ENCODE measurements at places on chromosomes 16 and 17.

DNA sequence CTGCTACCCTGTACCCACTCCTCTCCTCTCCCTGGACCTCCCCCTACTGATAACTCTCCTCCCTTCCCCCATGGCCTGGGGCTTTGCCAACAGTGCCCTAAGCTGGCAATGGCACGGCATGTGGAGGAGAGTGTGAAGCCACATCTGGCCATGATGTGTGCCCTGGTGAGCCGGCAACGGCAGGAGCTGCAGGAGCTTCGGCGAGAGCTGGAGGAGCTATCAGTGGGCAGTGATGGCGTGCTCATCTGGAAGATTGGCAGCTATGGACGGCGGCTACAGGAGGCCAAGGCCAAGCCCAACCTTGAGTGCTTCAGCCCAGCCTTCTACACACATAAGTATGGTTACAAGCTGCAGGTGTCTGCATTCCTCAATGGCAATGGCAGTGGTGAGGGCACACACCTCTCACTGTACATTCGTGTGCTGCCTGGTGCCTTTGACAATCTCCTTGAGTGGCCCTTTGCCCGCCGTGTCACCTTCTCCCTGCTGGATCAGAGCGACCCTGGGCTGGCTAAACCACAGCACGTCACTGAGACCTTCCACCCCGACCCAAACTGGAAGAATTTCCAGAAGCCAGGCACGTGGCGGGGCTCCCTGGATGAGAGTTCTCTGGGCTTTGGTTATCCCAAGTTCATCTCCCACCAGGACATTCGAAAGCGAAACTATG, 5.2 kb downstream of the TRAF4 start:
- no peak for DNase-seq

DNA sequence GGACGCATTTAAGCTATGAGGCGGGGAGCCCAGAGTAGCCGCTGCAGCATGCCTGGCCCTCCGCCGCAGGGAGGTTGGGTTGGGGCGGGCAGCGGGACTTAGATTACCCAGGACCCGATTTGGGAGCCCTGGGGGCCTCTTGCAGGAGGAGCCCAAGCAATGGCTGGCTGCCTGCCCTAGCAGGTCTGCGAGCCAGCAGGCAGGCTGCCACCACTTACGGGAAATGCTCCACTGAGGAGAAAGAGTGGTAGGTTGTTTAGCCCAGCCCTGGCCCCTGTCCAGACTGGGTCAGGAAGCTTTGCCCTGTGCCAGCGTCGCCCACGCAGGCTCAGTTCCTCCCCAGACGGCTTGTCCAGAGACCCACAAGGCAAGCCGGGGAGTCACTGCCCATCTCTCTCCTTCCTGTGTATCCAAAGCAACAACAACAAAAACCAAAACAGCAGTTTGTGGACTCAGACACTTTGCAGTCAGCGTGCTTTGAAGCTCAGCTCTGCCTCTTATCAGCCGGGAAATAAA, 10.3 kb upstream of the TVP23A start:
- DNase-seq: no peak

DNA sequence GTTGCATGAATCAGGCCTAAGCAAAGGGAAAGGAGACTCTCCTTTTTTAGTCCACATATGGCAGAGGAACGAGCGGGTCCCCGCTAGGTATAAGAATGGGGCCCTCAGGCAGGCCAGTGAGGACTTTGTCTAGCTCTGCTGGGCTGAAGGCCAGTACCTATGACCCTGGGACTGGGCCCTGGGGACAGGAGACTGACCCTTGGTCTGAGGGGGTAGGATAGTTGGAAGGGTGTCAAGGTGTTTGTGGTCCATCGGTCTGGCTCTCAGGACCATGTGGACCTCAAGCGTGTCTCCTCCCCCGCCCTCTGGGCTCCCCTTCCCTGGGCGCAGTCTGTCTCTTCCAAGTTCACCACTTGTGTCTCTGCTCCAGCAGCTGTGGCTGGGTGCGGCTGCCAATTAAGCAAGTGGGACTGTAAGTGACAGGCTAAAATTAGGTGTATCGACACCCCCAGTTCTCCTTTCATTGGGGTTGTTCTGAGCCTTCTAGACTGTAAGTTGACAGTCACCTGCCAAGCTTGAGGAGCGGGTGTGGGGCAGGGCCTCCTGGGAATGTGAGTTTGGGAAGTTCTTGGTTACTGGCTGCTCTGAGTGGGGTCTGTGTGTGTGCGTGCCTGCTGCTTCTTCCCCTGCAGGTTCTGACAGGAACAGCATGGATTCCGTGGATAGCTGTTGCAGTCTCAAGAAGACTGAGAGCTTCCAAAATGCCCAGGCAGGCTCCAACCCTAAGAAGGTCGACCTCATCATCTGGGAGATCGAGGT, 24.5 kb downstream of the AKAP1 start:
- DNase-seq: no peak

DNA sequence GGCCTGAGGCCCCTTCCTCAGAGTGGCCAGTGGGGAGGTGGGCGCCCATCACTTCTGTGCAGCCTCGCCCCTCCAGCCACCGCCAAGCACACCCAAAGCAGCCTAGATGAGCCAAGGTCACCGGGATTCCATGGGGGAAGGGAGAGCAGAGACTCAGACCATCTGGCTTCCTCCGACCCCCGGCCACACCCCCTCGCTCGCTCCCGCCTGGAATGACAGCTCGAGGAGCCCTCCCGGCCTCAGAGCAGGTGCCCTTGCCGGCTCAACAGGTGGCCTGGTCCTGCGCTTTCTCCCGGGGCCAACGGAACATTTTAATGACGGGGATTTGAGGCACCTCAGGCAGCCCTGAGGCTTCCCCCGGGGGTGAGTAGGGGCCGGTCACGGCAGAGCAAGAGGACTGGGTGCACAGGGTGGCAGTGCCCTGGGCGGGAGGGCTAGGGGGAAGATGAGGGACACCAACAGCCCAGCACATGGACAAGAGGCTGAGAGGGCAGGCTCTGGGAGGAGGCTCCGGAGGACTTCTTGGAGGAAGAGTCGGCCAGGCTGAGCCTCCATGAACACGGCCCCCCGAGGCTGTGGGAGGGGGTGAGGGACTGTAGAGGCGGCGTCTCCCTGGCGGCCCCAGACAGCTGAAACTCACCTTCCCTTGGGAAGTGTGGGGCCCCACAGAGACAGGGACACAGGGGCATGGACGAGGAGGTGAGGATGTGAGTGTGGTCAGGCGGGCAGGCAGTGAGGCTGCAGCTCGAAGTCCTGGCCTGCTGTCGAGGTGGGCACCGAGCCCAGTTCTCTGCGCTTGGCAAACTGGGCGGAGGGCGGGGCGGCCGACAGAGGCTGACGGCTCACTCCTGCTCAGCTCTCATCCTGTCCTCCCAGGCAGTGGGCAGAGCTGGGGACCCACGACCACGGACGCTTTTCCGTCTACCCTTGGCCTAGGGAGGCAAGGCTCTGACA, 12.5 kb upstream of the C1QTNF8 start:
- DNase-seq: no peak

GRCh38 chr17:17769869-17770631, 66.7 kb downstream of the SREBF1 start:
- no peak for DNase-seq

GRCh38 chr17:38410201-38410600, 18.1 kb upstream of the ARHGAP23 start:
- DNase-seq: no peak

- no peak for DNase-seq
These were observed 47.0 kb downstream of the COTL1 start for GRCh38 chr16:84570739-84571403.

DNA sequence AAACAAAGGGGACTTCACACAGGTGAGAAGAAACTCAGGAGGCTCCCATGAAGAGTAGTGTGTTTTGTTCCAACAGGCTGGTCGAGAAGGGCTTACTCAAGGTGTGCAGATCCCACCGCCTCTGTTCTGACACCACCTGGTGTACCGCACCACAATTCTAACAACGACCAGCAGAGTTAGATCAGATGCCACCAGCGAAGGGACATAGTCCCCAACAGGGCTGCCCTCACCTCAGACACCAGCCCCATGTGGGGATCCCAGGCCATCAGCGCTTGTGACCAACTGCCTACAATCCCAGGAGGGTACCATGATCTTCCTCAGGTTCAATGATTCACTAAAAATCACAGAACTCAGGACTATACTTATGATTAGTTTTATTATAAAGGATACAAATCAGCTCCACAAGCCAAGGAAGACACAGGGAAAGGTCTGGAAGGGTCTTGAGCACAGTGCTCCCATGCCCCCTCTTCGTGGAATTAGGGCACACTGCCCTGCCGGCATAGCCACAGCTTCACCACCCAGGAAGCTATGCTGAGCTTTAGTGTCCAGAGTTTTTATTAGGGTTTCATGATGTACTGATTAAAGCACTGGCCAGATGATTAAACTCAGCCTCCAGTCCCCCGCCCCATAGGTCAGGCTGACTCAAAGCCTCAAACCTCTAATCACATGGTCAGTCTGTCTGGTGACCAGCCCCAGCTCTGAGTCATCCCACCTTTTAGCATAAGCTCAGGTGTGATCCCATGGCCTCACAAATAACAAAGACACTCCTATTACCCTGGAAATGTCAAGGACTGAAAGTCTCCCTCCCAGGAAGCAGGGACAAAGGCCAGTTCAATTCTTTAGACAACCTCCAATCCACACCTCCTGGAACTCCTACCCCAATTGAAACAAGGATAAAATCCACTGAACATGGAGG, 26.0 kb downstream of the TRIM25 start:
- DNase-seq: no peak

DNA sequence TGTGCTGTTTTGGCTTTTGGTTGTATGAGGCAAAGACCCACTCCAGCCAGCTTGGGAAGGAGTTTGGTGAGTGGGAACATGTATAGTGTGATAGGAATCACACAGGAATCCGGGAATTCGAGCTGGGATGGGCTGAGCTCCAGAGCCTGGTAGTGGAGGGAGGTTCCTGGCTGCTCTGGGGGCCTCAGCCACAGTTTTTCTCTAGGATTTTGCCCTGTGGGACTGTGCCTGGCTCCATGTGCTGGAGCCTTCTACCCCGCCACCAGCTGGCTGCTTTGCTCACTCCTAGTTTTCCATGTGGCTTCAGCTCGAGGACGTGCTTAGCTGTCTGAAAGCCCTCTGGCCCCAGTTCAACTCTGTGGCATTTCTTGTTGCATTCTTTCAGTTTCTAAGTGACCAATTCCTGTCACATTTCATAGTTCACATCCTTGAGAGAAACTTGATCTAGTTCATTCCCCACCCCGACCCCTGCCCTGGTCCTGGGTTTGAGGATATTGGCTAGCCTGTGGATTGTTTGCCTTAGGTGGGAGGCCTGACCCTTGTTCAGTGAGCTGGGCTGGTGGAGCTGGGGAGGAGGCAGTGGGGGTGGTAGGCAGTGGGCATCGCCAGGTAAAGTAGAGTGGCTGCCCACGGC, 5.0 kb downstream of the SEC14L1 start:
- DNase-seq: no peak

DNA sequence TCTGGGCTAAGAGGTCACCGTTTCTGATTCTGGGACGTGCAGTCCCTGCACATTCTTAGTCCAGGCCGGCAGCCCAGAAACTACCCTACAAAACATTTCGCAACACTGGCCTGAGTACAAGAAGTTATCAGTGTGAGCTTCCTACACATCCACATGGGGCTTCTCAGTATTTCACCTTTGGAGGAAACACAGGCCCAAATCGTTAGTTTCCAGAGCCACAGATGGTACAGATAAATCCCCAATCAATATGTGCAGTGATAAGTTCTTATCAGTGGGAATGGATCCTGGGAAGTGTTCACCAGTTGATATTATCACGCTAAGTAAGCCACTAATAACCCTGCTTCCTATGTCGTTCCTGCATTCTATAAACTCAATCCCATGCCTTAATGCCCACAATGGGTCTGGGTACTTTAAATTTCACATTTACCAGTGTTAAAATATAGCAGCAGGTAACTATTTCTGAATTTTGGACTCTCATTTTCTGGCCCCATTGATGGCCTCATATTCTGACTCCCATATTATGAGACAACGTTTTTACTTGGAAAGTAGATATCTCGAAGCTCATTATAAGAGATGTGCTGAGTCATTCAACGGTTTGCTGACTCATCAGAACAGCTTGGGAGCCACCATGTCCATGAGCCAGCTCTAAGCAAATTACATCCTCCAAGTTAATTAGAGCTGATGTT, 370.2 kb upstream of the MAF start:
- no peak for DNase-seq

DNA sequence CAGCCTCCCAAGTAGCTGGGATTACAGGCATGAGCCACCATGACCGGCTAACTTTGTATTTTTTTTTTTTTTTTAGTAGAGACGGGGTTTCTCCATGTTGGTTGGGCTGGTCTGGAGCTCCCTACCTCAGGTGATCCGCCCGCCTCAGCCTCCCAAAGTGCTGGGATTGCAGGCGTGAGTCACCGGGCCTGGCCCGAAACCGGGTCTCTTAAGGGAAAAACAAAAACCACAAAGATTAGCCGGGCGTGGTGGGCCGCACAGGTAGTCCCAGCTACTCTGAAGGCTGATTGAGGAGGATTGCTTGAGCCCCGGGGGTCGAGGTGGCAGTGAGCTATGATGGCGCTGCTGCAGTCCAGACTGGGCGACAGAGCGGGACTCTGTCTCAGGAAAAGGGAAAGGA, 19.9 kb upstream of the RBL2 start:
- no peak for DNase-seq

DNA sequence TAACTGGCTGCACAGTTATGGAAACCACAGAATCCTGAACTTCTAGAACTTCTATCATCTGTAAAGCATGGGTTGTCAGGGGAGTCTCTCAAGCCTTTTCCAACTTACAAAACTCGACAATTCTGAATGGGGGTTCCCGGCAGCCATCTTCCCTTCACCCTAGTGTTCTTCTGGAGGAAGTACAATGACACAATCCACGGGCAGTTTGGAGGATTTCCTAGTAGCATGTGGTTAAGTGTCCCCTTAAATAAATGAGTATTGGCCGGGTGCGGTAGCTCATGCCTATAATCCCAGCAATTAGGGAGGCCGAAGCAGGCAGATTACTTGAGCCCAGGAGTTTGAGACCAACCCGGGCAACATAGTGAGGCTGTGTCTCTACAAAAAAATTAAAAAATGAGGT, 2.1 kb downstream of the SLC16A6 start:
- no peak for DNase-seq

DNA sequence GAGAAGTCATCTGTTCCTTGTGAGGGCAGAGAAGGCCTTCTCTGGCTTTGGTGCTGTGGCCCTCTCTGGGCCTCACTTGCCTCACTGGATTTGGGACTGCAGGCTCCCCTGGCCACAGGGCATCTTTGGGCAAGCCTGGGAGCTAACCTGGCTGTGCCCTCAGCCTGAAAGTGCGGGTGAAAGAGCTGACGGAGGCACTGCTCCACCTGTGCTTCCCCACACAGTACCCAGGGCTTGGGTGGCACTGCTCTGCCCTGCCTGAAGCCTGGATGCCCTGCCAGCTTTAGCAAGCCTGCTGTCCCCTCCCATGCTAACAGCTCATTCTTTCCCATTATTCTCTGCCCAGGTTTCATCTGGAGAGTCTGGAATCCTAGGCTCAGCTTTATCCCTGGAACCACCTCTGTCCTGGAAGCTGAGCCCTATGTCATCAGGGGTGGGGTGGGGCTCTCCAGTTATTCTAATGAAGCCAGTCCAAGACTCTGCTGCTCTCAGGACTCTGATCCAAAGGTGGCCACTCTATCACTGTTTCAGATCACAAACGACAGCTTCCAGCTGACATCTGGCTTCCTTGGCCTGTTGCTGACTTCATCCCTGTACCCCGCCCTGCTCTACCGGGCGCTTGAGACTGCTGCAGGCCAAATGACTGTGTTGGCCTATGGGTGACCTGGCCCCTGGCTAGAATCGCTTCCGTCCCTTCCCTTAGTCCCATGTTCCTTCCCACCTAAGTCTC, 29.3 kb downstream of the HIC1 start:
- no peak for DNase-seq

- no peak for DNase-seq
These were observed 214.2 kb upstream of the GSE1 start for GRCh38 chr16:85398688-85399582.
